Activated CD8-positive, alpha-beta T cell treated with anti-CD3 and anti-CD28 coated beads, Interleukin-2, amount 10 ng/mL, durations not matched to agents 7 days and 5 days (primary cell): ENCODE measurements at places on chromosomes 4 and X.

- no peak for DNase-seq
- no peak overlapping the region for H3K4me3 ChIP-seq
- H3K36me3 ChIP-seq, result peaks cover 11% of the 10 kb centered on the region
- H3K4me1 ChIP-seq, result no peaks in the 10 kb centered on the region
- H3K27me3 ChIP-seq, result no peaks in the 10 kb centered on the region
- H3K27ac ChIP-seq, result no peak overlapping the region
These were observed 13.9 kb upstream of the GTPBP6 start for GRCh38 chrX:332496-332860.

DNA sequence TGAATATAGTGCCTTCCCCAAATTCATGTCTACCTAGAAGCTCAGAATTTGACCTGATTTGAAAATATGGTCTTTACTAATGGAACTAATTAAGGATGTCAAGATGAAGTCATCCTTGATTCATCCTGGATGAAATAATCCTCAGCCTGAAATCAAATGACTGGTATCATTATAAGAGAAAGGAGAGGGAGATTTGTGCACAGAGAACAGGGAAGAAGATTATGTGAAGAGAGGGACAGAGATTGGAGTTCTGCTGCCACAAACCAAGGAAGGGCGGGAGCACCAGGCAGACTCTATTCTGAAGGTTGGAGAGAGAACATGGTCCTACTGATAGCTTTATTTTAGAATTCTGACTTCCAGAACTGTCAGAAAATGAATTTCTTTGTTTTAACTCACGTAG is 680.9 kb upstream of the AADAT start:
- no peak for DNase-seq
- no peaks in the 10 kb centered on the region for H3K27me3 ChIP-seq
- no peak overlapping the region for H3K4me3 ChIP-seq
- no peaks in the 10 kb centered on the region for H3K36me3 ChIP-seq

DNA sequence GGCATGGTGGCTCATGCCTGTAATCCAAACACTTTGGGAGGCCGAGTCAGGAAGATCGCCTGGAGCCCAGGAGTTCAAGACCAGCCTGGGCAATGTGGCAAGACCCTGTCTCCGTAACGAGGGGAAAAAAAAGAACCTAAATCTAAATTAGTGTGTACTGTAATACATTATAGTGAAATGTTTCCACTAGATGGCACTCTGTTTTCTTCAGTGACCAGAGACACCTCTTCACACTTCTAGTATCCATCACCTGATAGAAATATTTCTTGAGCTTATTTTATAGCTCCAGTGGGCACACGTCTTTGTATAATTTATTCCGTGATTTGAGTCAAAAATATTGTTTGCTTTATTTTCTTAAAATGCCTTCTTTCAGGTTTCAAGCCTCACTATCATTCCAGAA is 600.9 kb upstream of the DIPK2B start:
- H3K4me3 ChIP-seq, result no peak overlapping the region
- H3K36me3 ChIP-seq, result peaks cover 9% of the 10 kb centered on the region
- H3K27me3 ChIP-seq, result no peaks in the 10 kb centered on the region
- DNase-seq, result no peak
- peaks cover 69% of the 10 kb centered on the region for H3K4me1 ChIP-seq
- H3K27ac ChIP-seq, result no peak overlapping the region

GRCh38 chrX:9676738-9677097 is 88.9 kb downstream of the GPR143 start:
- H3K36me3 ChIP-seq, result peaks cover 36% of the 10 kb centered on the region
- peaks cover 23% of the 10 kb centered on the region for H3K4me1 ChIP-seq
- no peak for DNase-seq
- no peaks in the 10 kb centered on the region for H3K27me3 ChIP-seq
- peak overlapping the region; percentile 57 for H3K27ac ChIP-seq

- H3K4me3 ChIP-seq, result no peak overlapping the region
- H3K27ac ChIP-seq, result no peak overlapping the region
- no peaks in the 10 kb centered on the region for H3K27me3 ChIP-seq
- no peaks in the 10 kb centered on the region for H3K4me1 ChIP-seq
These were observed 290.7 kb downstream of the PCDH10 start for GRCh38 chr4:133439830-133440229.

DNA sequence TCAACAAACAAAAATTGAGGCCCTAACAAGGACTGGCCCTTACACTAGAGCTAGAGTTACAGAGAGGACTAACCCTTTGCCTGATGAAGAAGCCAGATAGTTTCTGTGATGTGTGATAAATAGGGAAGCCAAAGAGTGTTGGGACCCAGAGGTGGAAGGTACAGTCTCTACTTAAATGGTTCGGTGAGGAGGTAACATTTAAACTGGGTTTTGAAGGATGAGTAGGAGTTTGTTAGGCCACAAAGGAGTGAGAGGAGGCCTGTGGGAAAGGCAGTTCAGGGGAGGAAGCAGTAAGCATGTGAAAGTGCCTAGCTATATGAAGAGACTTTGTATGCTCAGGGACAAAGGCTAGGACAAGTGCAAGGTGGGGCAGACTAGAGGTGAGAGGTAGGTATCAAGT is 23.8 kb upstream of the LIMCH1 start:
- no peaks in the 10 kb centered on the region for H3K36me3 ChIP-seq
- no peak for DNase-seq
- H3K4me1 ChIP-seq, result no peaks in the 10 kb centered on the region
- H3K27ac ChIP-seq, result no peak overlapping the region
- no peak overlapping the region for H3K4me3 ChIP-seq

GRCh38 chrX:147069926-147070325 is 255.4 kb upstream of the CXorf51A start:
- no peak overlapping the region for H3K27ac ChIP-seq
- no peak overlapping the region for H3K4me3 ChIP-seq
- DNase-seq, result no peak
- no peaks in the 10 kb centered on the region for H3K4me1 ChIP-seq

DNA sequence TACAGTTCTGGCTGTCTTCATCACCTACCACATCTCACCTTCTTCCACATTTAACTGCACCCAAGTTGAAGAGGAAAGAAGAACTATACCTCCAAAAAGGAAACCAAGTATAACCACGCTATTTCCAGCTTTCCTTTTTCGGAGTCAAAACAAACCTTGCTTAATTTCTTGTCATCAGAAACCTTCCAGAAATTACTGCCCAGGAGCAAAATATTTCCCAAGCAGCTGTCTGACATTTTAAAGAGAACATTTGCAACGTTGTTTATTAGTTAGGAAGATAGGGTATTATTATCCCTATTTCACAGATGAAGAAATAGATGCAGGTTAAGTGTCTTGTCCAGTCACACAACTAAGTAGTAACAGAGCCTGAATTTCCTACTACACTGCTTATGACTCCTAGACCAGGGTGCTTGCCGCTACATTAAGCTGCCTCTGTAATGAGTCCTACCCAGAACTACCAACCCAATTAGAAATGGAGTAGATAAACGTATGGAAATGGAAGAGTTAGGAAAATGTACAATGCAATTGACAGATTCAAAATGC is 2.2 kb upstream of the ACSL4 start:
- H3K4me1 ChIP-seq, result peaks cover 16% of the 10 kb centered on the region
- no peak overlapping the region for H3K27ac ChIP-seq
- no peak overlapping the region for H3K4me3 ChIP-seq
- no peak for DNase-seq
- H3K27me3 ChIP-seq, result no peaks in the 10 kb centered on the region

DNA sequence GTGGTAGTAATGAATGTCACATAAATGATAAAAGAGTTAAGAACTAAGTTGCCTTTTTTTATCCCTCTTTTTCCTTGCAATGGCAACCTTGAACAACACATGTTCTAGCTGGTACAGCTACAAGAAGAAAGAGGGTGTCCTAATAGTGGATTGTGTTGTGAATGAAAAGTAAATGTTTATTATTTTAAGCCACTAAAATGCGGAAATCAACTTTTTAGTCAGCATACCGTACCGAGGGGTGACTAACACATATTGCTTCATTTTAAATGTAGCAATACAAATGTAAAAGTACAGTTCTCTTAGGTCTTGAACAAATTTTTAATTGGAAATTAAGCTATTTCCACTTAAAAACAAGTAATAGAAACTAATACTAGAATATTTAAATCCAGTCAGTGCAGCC is 17.7 kb upstream of the AP1AR start:
- no peak for DNase-seq
- H3K27ac ChIP-seq, result no peak overlapping the region
- H3K36me3 ChIP-seq, result no peaks in the 10 kb centered on the region
- peaks cover 4% of the 10 kb centered on the region for H3K27me3 ChIP-seq

DNA sequence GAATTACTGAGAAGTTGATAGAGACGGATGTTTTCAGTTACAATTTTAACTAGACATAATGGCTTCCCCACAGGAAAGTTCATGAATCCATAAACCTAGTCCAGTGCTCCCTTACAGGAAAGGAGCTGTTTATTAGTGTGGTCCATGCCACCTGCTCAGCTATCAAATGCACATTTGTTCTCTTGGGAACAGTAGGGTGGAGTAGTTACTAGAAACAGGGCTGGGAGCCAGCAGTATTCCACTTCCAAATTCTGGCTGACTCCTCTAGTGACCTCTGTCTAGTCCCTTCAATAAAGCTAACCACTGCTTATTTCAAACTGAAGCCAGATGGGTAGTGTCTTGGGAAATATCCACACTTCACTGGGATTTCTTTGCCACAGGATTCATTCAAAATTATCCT is 88.4 kb upstream of the TLL1 start:
- H3K36me3 ChIP-seq, result no peaks in the 10 kb centered on the region
- no peak overlapping the region for H3K4me3 ChIP-seq
- no peaks in the 10 kb centered on the region for H3K4me1 ChIP-seq
- DNase-seq, result no peak
- no peak overlapping the region for H3K27ac ChIP-seq
- H3K27me3 ChIP-seq, result no peaks in the 10 kb centered on the region

- no peaks in the 10 kb centered on the region for H3K4me1 ChIP-seq
- peaks cover 4% of the 10 kb centered on the region for H3K27me3 ChIP-seq
These were observed 28.3 kb downstream of the TMEM144 start for GRCh38 chr4:158238575-158238974.

DNA sequence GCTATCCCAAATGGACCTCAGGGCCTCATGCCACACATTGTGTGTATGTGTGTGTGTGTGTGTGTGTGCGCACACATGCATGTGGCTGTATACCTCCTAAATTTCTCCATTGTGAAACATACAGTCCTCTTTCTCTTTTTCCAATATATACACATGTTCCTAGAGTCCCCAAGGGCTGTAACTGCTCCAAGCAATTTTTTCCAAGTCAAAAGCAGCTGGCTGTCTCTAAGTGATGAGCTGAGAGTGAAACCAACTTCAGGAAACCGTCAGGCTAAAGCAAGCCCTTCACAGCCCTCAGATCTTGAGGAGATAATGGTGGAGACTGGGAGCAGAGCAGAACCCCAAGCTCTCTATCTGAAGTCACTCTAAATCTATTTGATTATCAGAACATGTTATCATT is 496.1 kb upstream of the DIPK2B start:
- DNase-seq, result no peak
- no peak overlapping the region for H3K27ac ChIP-seq
- H3K27me3 ChIP-seq, result no peaks in the 10 kb centered on the region
- H3K4me3 ChIP-seq, result no peak overlapping the region

- H3K4me1 ChIP-seq, result no peaks in the 10 kb centered on the region
- no peaks in the 10 kb centered on the region for H3K27me3 ChIP-seq
- no peak for DNase-seq
- H3K27ac ChIP-seq, result no peak overlapping the region
- H3K4me3 ChIP-seq, result no peak overlapping the region
- H3K36me3 ChIP-seq, result peaks cover 17% of the 10 kb centered on the region
These were observed 38.0 kb downstream of the YIPF6 start for GRCh38 chrX:68536884-68537283.

DNA sequence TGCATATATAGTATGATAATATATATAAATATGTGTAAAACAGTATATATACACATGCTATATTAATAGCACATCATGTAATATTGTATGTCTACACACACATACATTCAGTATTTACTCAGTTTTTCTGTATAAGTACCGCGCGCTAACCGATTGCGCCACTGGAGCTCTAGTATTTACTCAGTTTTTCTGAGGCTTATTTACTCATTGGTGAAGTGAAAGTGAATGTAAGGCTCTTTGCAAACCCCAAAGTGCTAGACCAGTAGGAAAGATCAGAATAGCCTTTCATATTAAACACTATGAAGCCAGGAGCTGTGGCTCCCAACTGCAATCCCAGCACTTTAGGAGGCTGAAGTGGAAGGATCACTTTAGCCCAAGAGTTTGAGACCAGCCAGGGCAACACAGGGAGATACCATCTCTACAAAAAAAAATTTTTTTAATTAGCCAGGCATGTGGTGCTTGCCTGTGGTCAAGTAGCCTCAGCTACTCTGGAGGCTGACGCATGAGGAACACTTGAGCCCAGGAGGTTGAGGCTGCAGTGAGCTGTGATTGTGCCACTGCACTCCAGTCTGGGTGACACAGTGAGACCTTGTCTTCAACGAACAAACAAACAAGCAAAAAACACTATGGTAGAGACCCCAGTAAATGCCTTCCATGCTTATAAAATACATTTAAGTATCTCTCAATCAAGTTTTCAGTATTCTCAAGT is 125.8 kb downstream of the KIT start:
- no peak overlapping the region for H3K4me3 ChIP-seq
- DNase-seq, result no peak
- peaks cover 17% of the 10 kb centered on the region for H3K4me1 ChIP-seq
- no peaks in the 10 kb centered on the region for H3K36me3 ChIP-seq

DNA sequence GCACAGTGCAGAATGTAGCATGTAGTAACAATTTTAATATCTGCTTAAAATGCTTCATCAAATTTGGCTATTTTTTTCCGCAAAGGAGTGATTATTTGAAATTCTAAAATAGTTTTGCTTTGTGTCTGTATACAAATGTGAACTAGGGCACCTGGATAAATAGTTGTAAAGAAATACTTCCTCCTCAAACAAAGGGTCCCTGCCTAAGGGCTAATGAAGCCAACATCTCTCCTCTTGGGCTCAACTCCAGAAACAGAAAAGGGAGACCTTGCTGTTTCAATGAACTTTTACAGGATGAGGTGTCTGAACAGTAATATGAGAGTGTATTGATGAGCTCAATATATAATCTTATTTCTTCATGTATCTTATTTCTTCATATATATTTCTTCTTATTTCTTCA is 30.8 kb upstream of the SCOC start:
- H3K4me1 ChIP-seq, result peaks cover 2% of the 10 kb centered on the region
- peaks cover 24% of the 10 kb centered on the region for H3K27me3 ChIP-seq
- no peak overlapping the region for H3K4me3 ChIP-seq
- DNase-seq, result no peak

GRCh38 chr4:87853108-87853507 is 20.3 kb downstream of the MEPE start:
- no peak overlapping the region for H3K4me3 ChIP-seq

- no peak overlapping the region for H3K4me3 ChIP-seq
- no peak overlapping the region for H3K27ac ChIP-seq
- DNase-seq, result no peak
- H3K36me3 ChIP-seq, result no peaks in the 10 kb centered on the region
These were observed 674.5 kb upstream of the BOD1L1 start for GRCh38 chr4:14302021-14302420.

GRCh38 chr4:55673424-55673823 is 37.3 kb upstream of the NMU start:
- H3K4me1 ChIP-seq, result no peaks in the 10 kb centered on the region
- H3K4me3 ChIP-seq, result no peak overlapping the region
- no peaks in the 10 kb centered on the region for H3K36me3 ChIP-seq
- DNase-seq, result no peak
